ENCODE measurements at places on chromosomes 4 and X. TPM values are rescaled to one million over a fixed set of nuclear protein-coding genes. Genes with fewer than 3 reads are reported as not detected.

H2BW1 gene
- not detected for total RNA-seq

SUPT20HL1 gene
- total RNA-seq: not detected

HHIP gene
- total RNA-seq: 0.05 TPM

COL4A5 gene
- total RNA-seq: 40.0 TPM

PPP2R2C gene
- total RNA-seq: 2.0 TPM

BGN gene
- total RNA-seq: 0.94 TPM

CRMP1 gene
- 23.6 TPM for total RNA-seq

- no peak for DNase-seq
These were observed 205.0 kb upstream of the TET2 start for GRCh38 chr4:104941661-104942062.

- DNase-seq: no peak
These were observed 27.5 kb upstream of the PCDH18 start for GRCh38 chr4:137559801-137560200.

DNA sequence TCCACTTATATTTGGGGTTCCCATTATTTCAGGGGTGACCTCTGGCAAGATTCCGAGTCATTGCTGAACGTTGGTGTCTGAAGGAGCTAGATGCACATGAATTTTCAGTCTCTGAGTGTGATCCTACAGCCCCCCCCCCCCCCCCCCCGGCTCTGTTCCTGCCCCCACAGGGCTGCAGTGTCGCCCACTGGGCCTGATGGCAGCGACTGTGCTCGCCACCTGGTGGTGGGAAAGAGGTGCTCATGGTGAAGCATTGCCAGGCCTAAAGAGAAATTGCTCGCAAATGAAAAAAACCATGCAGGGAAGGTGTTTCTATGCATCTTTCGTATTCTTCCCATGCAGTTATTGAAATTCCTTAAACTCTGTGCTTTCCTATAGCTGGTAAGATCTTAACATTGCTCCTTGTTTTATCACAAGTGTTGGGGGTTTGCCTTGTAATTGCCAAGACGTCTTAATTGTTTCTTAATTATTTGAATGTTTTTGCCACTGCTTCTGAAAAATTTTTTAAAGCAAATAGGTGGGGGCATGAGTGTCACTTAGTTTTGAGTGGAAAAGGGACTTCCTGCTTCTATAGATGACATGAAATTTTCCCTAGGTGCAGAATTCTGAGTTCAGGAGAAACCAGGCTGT is 63.2 kb downstream of the CLDN22 start:
- peak; percentile 48 for DNase-seq

GRCh38 chr4:1029529-1029928 is 18.1 kb downstream of the FGFRL1 start:
- DNase-seq: peak; percentile 17

DNA sequence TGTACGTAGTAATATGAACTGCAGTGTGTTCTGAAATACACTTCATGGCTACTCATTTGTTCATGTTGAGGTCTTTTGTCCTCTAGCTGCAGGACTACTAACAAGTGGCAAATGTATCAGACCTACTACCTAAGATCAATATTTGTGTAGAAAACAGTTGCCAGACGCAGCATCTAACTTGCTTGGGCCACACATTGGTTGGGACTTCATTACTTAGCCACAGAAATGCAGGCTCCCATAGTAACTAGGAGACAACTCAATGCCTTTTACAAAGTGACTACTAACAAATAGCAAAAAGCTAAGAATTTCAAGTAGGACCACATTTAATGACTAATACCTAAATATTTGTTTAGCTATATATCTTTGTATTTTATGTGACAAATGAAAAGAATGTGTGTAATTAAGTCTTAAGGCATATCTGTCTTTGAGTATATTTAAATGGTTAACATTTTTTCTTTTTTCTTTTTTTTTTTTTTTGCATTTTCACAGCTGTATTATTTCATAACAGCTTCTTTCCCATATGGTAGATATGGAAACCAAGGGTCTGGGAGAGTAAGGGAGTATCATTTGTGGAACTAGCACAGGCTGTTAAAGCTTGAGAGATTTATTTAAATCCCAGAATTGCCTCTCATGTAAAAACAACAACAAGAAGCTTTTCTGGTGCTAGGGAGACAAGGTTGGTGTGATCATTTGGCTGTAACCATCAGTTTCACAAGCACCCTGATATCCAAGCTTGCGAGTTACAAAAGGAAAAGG is 2.7 kb downstream of the CT47C1 start:
- DNase-seq: no peak

DNA sequence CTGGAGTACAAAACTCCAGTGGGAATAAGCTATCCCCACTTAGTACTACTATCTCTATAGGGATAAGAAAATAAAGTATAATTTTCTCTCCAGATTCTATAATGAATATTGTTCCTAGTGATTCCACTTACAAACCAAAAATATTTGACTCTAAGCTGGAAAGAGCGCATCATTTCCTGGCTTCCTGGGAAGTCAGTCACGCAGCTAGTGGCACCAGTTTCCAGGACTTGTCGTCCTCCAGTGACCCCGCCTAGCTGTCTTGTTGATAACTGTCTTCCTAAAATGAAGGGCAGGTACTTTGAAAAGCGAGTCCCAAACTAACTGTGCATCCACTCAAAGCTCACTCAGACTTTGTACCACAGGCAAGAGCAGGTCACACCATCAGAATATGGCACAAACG is 39.3 kb downstream of the LNX1 start:
- DNase-seq: no peak

GRCh38 chr4:157220371-157220881 is at the start of gene GRIA2:
TSS of gene GRIA2 (plus strand) at chr4:157220728. CDS start at chr4:157221043, 315 bp downstream.
- peak; percentile 74 for DNase-seq

DNA sequence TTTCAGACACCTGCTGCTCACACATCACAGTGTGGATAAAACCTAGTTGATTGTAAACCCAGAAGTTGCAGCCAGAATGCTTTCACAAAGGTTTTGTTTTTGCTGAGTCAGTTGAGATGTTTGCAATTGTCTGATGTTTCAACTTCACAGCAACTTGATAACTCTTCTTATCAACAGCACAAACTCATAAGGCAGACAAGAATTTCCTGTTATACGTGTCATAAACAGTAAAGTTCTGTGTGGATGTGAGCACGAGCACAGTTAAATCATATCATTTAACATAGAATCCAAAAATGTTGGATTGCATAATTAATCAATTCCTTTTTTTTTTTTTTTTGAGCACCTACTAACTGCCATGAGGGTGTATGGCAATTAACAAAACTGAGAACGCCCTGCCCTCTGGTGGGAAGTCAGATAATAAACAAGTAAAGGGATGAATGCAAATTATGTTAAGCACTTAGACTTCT is 512.2 kb downstream of the PDHA2 start:
- DNase-seq: peak; percentile 50

GRCh38 chrX:10108288-10108687 is 48.5 kb upstream of the CLCN4 start:
- DNase-seq: no peak

DNA sequence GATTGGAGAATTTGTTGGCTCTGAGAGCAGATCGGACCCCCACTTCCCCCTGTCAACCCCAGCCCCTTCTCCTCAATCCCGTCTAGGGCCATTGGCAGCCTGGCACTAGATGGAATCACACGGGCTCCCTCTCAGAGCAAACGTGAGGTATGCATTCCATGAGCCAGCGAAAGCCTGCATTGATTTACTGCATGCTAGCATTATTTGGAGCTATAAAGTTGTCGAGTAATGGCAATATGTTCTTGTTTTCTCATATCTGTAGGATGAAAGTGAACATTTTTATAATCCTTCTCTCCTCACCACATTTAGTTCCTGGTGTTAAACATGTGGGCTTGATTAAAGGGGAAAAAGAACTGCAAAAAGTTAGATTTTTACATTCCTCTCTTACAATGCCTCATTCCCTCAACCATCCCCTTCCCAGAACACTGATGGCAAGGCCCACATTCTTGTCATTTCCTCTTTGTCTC is 159.2 kb downstream of the SPRY1 start:
- DNase-seq: no peak

- DNase-seq: no peak
These were observed 544.7 kb downstream of the NLGN4X start for GRCh38 chrX:5683996-5684395.

DNA sequence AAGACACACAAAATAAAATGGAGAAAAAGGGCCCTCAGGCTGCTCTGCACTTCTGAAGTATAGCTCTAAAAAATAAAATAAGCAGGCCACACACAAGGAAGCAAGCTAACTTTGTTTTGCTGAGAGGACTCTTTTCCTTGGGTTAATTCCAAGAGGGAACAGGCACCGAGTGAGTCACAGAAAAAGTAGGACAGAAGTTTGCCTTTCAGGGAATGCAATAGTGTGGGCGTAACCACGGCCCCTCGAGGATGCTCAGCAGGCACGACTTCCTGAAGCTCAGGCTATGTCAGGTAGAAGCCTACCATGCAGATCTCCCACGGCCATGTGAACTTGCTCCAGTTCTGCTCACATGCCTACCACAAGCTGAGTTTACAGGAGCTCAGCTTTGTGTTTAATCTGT is 22.1 kb downstream of the PPP1R2C start:
- DNase-seq: peak; percentile 46

GRCh38 chr4:87220094-87220822 is at the start of gene KLHL8:
TSS of gene KLHL8 (minus strand) at chr4:87220618. CDS start at chr4:87195539, 25,079 bp downstream.
- DNase-seq: peak; percentile 91
